ENCODE measurements at places on chromosomes 6 and 20.

DNA sequence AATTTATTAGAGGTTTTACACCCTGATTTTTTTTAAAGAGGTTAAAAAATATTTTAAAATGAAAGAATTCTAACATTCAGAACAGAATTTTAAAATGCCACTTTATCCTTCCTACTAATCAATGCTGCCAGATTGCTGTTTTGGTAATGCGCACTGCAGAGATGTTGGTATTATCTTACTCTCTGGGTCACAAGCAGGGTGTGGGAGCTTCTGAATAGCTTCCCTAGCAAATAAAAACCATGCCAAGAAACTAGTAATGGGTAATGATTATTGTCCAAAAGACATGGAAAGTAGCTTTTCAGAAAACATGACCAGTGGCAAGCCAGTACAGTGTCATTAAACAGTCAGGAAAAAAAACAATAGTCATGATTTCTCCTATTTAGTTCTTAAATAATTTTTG lies 205.4 kb downstream of the TPBG start:
- DNase-seq: no peak

DNA sequence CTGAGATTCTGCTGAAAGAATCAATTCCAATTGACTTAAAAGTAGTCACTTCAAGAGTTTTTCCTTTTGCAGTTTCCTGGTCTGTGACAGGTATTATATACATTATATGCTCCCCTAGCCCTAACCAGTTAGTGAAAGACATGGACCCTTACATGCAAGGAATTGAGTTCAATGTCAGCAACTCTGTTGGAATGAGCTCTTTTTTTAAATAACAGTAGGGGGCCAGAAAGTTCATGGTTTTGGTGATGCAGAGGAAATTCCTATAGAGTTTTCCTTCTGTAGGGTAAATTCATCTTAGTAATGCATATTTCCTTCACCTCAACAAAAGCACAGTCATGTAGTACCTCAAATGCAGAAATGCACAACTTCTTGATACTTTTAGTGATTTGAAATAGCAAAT lies 172.2 kb downstream of the KIF6 start:
- DNase-seq: no peak

DNA sequence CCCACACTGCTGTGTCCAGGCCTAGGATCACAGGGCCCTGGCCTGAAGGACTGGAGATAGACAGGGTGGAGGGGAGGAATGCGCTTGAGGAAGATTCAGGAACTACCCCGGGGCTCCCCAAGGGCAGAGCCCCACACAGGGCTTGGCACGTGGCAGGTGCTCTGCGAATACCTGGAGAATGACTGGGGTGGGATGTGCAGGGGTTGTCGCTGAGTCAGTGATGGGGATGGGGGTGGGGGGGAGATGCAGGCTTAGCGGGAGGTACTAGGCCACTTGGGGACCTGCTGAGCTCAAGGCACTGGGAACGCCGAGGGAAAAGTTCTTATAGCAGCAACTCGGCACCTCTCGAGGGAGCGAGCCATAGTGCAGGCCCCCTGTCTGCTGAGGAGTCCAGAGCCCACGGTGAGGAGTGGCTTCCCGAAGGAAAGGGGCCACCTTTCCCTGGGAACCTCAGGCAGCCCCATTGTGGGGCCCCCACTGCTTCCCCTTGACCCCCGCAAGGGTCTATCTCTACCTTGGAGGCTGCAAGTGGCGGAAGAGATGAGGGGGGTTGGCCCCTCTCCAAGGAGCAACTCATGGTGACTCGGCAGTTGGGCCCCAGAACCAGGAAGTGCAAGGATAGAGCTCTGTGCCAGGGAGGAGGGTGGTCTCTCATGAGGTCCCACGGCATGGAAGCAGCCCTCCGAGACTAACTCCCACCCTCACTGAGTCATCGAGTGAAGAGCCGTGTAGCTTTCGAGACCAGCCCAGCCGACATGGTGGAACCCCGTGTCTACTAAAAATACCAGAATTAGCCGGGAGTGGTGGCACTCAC lies 33.1 kb downstream of the SRC start:
- no peak for DNase-seq

DNA sequence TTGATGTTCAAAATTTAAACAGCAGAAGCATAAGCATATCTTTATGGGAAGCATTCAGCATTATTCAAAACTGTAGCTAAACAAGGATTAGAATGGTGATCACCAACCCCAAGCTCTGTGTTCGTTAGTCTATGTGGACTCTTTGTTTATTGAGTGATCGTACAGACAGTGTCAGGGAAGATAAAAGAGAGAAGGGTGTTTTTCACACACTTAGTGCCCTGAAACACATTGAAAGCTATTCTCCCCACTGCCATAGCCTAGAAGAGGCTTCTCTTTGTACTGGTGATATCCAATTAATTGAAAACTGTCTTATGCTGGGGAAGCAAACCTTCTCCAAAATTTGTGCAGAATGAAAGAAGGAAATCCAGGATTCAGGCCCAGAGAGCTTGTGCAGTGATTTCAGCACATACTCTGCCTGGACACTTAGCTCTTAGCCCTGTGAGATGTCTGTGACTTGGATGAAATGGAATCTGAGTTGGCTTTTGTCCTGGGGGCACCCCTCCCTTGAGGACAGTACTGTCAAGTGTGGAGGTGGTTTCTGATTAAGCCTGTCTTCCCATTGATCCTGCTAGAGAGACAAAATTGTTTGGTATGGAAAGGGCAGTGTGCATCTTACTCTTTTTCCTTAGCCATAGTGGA lies 125.7 kb upstream of the MTHFD1L start:
- peak; percentile 6 for DNase-seq

GRCh38 chr6:99833034-99833433 lies 161.0 kb downstream of the MCHR2 start:
- DNase-seq: no peak

GRCh38 chr6:37576336-37576737 lies 76.6 kb upstream of the CCDC167 start:
- DNase-seq: peak; percentile 62

DNA sequence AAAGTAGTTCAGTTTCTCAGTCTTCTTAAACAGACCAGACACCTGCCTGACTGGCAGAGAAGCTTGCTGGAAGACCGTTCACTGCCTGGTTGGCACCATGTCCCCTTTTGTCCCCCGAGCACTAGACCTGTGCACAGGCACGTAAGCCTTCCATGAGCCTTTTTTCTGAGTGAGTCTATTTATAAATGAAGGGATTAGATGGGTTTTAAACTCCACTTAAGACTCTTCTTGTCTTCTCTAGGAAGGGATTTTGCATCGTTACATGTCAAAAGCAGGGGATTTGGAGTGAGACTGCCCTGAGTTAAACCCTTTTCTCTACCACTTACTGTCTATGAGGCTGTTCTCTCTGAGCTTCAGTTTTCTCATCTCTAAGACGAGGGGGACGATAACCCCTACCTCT lies 37.6 kb downstream of the STK35 start:
- no peak for DNase-seq

DNA sequence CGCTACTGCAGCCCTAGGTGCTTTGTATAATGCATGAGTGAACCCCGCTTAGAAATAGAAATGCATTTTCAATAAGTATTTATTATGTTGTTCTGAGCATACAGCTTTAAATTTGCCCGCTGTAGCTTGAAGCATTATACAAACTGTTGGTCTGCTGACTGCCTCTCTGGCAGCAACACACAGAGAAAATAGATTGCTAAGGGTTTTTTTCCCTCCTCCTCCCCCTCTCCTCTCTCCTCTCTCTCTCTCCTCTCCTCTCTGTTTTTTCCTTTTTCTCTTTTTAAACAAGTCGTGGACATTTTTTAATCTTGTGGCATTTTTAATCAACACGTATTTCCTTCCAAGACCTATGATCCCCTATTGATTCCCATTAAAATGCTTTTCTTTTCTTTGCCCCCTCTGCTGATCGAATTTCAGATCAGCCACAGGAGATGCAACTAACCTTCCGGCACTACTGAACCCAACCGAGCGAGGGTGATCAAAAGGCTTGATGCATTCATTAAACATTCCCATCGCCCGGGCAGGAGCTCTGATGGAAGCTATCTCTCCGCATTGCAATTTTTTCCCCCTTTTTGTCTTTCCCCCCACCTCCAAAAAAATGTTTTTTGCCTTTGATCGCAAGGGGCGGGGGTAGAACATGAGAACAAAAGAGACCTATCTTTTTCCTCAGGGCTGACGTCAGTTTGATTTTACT lies 90.7 kb upstream of the ARID1B start:
- peak; percentile 78 for DNase-seq

DNA sequence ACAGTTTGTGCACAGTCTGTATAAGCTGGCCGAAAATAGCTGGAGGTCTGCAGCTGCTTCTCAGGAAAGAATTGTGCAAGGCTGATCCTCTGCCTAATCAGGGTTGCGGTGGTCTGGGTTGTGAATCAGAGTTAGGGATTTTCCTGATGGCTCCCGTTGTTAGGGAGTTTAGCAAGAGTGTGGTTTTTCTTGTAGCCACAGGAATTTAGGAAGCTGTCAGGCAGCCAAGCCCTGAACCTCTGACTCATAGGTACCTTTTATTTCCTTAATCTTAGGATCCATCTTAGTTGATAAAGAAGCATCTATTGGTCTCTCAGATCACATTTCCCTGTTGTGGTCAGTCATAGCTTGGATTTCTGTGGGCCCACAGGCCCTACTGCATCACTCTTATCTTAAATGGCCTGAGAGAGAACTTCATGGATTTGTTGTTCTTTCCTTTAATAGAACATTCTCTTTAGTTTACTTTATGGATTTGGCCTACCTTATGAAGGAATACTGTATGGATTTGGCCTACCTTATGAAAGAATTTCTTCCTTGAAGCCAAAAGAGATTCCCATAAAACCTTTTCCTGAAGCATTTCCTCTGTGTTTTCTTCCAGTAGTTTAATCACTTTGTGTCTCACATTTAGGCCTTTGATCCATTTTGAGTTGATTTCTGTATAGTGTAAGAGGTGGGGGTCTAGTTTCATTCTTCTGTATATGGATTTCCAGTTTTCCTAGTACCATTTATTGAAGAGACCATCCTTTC lies 10.3 kb downstream of the KIF25 start:
- DNase-seq: peak; percentile 87
